RKO (cell line): ENCODE measurements at places on chromosomes 2 and 18.

DNA sequence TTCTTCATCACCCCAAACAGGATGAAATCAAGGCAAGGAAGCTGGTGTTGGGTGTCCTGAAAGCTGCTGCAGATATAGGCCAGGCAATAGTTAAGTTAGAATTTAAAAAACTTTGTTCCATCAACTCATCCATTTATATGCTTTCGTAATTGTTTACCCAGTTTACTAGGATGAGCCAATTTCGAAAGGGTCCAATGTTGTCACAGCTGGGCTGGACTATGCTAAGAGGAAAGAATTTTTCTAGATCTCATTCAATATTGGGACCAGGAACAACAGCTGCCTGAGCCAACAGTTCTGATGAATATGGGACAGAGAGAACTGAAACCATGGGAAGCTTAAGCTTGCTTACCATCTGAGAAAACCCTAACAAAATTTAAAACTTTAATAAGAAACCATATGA is 21.6 kb upstream of the SP3 start:
- no peak for DNase-seq

- DNase-seq = no peak
Measured at GRCh38 chr2:149353421-149353820, 23.0 kb downstream of the LYPD6 start.

DNA sequence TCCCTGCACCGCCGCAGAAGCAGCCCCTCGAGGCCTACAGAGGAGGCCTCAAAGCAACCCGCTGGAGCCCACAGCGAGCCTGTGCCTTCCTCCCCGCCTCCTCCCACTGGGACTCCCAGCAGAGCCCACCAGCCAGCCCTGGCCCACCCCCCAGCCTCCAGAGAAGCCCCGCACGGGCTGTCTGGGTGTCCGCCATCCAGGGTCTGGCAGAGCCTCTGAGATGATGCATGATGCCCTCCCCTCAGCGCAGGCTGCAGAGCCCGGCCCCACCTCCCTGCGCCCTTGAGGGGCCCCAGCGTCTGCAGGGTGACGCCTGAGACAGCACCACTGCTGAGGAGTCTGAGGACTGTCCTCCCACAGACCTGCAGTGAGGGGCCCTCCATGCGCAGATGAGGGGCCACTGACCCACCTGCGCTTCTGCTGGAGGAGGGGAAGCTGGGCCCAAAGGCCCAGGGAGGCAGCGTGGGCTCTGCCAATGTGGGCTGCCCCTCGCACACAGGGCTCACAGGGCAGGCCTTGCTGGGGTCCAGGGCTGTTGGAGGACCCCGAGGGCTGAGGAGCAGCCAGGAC is 31.2 kb downstream of the GPC1 start:
- DNase-seq = no peak

- DNase-seq = no peak
Measured at GRCh38 chr2:16661936-16662839, 3.4 kb downstream of the CYRIA start.

- DNase-seq = no peak
Measured at GRCh38 chr2:30678410-30679137, 128.7 kb downstream of the CAPN13 start.

- DNase-seq = no peak
Measured at GRCh38 chr2:32067549-32067948, 4.2 kb downstream of the SPAST start.
